ENCODE measurements at places on chromosomes 13 and 19. TPM values are rescaled to one million over a fixed set of nuclear protein-coding genes. Genes with fewer than 3 reads are reported as not detected.

GRCh38 chr19:371501-372168 lies 27.0 kb upstream of the MIER2 start:
- DNase-seq: no peak

DNA sequence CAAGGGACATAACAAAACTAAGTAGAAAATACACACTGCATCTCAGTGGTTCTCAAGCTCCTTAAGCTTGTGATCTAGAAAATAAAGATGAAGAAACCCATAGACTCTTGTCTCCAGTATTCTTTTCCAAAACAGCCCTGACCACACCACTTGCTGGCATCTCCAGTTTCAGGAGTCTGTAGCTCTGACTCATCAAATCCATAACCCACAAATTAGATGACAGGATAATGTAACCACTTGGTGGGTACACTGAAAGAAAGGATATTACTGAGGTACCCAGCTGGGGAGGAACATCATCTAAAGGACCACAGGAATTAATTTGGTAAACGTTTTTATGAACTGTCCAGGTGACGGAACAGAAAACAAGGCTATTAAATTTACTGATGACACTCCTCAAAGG lies 214.7 kb downstream of the VWA8 start:
- no peak for DNase-seq

DNA sequence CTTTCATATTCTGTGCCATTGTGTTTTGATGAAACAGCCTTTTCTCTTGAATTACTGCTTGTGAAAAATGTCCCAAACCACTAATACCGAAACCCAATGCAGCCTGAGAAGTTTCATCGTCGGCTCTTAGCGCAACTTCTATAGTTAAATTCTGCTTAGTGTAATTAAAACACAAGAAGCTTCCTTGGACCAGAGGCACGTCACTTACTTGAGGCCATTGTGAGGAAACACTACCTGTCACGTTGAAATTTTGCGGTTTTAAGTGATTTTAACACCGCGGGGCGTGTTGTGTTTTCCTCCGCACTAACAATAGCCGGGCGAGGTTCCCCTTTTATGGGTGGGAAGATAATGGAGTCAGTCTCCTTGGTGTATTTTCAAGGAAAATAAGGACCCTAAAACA lies 70.9 kb downstream of the GGACT start:
- DNase-seq: no peak

DNA sequence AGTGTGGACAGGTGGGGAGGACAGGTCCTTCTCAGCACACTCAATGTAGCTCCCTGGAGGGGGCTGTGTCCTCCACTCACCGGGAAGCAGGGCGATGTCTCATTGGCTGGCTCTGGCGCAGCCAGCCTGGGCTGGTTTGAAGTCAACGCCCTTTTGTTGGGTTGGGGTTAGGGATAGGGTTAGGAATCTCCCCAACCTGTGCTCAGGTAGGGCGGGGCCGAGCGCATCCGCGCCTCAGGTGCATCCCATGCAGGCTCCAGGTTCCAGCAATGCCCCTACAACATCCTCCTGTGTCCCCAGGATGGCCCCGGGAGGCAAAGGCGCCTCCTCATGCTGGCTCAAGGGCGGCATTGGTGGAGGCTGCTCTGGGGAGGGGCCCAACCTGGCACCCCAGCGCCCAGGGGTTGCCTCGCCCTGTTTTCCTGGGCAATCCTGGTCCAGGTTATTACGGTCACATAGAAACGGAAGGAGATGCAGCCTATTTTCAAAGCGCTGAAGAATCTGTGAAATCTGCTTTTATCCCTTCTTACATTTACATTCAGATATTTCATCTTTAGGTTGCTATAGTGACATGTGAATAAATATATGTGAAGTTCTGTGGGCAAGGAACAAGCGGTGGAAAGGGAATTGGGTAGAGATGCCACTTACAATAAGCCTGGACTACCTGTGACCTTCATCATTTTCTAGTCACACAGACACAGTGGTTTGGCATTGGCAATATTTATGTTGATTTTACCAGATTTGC lies 74.3 kb downstream of the TM9SF2 start:
- DNase-seq: no peak

DNA sequence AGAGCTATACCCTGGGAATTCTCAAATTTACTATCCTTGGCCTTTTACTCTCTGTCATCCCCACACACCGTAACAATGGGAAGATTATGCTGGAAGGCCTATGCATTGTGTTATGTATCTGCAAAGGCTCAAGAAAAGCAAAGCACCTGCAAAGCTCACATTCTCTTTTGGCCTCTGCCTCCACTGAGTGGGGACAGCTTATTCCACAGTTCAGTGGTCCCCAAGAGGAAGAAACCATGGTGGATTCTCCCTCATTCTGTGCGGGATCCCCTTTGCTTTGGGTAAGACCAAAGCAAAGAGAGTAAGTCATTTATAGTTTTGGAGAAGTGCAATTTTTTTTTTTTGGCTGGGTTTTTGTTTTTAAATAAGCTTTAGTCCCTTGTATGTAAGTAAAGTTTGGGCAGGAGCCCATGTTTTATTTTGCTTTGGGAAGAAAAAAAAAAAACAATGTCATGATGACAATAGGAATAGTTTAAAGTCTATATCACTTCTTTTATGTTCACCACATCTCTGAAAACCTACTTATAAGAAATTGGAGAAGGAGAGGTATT lies 530.6 kb downstream of the FGF9 start:
- DNase-seq: no peak

Gene LMTK3
- total RNA-seq: 0.38 TPM

DNA sequence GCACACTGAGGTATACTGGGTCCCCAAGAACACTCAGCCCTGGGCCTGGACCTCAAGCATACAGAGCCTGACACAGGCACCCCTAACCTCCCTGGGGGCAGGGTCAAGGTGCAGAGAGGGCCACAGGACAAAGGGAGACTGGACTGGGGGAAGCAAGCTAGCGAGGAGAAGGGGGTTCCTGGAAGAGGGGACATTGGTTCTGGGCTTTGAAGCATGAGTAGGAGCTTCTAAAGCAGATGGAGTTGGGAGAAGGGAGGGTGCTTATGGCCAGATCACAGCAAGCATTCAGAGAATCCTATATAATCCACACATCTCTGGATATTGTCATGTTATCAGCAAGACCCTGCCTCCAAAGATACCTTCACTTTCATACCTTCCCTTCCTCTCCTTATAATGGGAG lies 3.2 kb downstream of the CIB3 start:
- DNase-seq: no peak

DNA sequence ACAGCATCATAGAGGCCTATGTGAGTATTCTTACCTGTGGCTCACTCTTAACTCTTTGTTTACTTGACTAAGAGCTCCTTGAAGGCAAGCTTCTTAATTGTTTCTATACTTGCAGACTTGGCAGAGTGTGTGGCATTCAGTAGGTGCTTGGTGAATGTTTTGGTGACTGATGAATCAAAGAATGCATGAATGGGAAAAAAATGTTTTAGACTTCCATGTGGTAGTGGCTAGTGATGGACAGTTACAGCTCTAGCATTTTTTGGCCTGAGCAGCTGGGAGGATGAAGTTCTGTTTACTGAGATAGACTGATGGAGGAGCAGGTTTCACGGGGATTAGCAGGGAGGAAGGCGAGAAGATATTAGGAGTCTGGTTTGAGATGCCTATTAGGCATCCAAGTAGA lies 13.6 kb downstream of the HAS1 start:
- DNase-seq: no peak

Gene ZNF816
- total RNA-seq: 3.9 TPM

GRCh38 chr13:76385586-76385985 lies 500.6 kb downstream of the KCTD12 start:
- DNase-seq: no peak

GRCh38 chr13:113109151-113110047 lies 3.8 kb downstream of the F7 start:
- peak; percentile 34 for DNase-seq

DNA sequence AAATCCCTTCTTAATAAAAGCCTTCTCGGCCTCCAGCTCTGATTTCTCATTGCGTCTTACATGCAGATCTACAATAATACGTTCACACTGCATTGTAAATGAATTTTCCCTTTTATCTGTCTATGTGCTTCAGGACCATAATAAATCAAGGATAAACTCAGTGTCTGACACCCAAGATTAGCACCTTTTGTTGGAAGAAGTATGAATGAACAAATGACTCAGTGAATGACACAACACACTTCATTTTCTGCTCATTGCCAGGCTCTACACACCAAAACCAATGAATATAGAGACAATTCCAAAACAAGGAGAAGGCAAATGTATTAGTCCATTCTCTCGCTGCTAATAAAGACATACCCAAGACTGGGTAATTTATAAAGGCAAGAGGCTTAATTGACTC lies 1224.4 kb downstream of the EFNB2 start:
- no peak for DNase-seq

Gene GSX1
- not detected for total RNA-seq

DNA sequence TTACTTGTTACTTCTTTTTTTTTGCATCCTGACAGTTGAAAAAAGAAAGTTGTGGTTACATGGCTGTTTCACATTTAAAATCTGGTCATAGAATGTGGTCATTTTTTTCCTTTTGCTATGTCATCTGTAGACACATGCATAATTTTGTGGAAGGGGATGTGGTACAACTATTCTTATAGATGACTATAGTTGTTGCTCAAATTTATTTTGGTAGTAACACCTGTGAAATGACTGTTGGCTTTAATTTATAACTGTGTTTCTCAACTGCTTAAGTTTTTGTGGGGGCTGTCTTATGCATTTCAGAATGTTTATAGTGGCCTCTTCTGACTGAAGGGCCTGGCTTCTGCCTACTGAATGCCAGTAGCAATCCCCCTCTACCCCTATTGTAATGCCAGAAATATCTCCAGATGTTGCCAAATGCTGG lies 130.5 kb downstream of the PAN3 start:
- DNase-seq: no peak

Gene ANKRD10
- total RNA-seq: 121 TPM

Gene TNNT1
- total RNA-seq: not detected

All from ovary (tissue), 10 donors.